Islet precursor cell (in vitro differentiated cells): ENCODE measurements at places on chromosomes 1 and 21.
A peak's percentile ranks its signal among the peaks of the same experiment; 100 is the strongest.

DNA sequence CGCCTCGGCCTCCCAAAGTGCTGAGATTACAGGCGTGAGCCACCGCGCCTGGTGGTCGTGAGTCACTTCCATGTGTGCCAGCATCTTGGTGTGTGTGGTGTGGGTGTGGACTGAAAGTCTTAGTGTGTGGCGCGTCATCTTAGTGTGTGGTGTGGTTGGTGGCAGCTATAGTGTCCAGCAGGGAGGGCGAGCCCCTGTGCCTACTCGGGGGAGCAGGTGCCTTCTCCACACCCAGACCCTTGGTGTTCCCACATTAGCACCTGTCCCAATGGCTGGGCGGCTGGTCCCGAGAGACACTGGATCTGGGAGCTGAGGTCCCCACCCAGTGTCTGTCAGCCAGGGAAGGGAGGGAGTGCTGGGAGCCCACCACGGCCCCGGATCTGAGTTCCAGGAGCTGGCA, 2.8 kb downstream of the SCNN1D start:
- no peak for DNase-seq

DNA sequence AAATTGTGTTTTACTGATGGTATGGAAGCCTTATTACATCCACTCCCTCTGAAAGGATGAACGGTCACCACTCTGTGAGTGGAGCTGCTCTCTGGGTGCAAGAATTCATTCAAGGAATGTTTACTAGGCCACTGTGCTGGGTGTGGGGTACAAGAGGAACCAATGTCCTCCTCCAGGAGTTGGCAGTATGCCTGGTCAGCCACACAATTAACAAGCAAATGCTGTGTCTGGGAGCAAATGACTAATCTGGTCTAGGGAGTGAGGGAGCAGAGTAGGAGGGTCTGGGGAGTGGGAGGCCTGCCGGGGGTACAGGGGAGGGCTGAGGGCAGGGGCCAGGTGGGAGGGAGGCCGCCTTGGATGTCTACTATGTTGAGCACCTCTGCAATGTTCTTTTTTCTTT, 27.2 kb upstream of the TDRD10 start:
- no peak for DNase-seq

DNA sequence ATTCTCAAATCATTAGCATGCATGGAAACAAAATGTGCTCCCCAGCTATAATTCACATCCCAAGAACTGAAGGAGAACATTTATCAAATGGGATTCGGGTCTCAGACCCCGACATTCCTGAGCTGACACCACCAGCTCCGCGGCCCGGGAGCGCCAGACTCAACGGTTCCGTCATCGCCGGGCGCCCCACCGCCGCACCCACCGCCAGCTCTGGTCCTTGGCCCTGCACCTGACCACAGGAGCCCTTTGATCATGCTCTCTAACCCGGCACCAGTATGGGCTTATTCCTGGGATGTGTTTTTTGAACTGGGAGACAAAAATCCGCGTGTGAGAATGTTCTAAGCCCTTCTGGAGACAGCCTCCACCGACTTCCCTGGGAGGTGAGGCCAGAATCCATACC, 43.6 kb downstream of the HLCS start:
- no peak for DNase-seq

DNA sequence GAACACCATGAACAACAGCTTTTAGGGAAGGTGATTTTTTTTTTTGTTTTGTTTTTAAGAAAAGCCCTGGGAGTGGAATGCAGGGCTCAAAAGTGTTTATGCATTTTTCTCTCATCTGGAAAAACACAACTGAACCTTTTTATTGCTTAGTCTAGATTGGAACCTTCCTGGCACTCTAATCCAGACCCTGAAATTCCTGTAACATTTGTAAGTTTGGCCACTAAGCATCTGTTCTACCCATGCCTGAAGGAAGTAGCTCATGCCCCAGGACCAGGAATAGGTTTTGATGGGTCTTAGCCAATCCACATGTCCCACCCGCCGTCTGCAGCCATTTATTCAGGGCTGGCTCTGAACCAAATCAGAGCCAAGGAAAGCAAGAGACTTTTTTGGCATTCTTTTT, 39.7 kb upstream of the SLC2A1 start:
- DNase-seq: no peak

DNA sequence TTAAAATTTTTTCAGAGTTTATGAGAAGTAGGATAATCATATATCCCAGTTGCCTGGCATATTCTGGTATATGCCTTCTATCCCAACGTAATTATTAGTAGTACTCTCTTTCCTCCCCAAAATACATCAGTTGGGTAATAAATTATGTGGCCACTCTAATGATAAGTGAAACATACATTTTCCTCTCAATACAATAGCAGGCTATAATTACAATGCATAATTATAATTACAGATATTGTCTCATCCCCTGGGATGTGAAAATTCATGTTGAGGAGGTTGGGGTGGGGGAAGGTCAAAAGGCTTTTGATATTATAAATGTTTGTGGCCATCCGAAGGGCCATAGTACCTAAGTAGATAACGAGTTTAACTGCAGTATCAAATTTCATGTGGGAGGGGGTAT, 277.1 kb downstream of the ST6GALNAC3 start:
- DNase-seq: no peak

- DNase-seq: no peak
Observed at GRCh38 chr21:46634966-46635323, 529 bp upstream of the PRMT2 start.

- DNase-seq: no peak
Observed at GRCh38 chr1:3024588-3024987, 3.3 kb downstream of the ACTRT2 start.

- DNase-seq: no peak
Observed at GRCh38 chr1:214271174-214271858, 9.6 kb upstream of the SMYD2 start.

DNA sequence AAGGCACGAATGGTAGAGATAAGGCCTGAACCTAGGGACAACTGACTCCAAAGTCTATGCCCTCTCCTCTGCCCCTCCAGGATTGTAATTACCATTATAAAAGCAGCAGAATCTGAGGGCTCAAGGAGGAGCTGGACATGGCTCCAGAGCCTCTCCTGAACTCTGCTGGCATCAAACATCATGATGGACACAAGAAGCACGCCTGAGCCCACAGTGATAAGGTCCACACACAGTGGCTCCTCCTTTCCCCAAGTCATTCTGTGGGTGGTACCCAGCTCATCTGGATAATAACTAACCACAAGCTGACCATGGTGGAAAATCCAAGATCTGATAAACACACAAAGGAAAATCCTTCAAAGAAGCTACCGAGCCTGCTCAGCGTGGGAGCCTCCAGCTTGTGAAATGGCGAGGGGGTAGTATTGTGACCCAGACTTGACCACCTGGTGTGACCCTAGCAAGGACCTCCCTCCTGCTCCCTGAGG, 85.2 kb downstream of the HIVEP3 start:
- DNase-seq: no peak

- no peak for DNase-seq
Observed at GRCh38 chr1:169025412-169025811, 81.1 kb upstream of the ATP1B1 start.

DNA sequence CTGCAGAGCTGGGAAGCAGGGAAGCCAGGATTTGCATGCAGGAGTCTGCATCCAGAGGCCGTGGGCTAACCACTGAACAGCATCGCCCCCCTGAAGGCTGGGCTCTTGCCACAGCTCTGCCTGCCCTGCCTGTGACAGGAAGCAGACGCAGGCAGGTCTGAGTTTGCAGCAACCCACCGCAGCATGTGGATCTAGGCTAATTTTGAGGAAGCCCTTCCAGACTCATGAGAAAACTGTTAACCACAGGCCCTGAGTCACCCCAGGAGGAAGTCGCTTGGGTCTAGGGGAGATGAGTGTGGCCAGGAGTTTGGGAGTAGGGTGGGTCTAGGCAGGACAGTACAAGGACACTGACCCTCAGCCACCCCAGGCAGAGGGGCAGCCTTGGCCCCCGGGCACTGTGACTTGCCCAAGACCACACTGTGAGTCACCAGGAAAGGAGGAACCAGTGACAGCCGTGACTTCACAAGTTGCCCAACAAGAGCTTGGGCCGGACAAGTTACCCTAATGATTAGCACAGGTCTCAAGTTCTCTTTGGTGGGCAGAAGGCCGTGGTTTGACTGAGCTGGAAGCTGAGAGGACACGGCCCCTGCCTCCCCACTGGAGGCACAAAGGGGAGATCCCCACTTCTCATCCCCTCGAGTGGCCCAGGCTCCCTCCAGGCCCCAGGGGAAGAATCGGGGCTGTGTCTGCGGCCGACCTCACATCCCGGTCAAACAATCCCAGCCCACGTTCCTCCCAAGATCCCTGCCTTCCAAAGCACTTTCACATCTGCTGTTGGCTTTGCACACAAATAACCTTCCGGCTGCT, 826 bp downstream of the LAPTM5 start:
- DNase-seq: peak; percentile 94

- DNase-seq: peak; percentile 73
Observed at GRCh38 chr21:42677339-42678321, 24.2 kb downstream of the PDE9A start.

DNA sequence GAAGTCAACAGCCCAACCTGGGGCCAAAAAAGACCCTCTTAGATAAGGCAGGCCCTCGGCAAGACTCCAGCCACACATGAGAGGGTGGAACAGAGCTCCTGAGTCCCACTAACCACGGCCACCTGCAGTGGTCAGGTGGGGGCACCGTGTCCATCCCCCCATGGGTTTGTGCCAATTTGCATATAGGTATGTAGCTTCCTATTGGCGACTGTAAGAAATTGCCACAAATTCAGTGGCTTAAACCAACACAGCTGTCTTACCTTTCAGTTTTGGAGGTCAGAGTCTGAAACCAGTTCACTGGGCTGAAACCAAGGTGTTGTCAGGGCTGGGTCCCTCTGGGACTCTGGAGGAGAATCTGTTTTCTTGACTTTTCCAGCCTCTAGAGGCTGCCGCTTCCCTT, 59.3 kb downstream of the COL18A1 start:
- DNase-seq: no peak

DNA sequence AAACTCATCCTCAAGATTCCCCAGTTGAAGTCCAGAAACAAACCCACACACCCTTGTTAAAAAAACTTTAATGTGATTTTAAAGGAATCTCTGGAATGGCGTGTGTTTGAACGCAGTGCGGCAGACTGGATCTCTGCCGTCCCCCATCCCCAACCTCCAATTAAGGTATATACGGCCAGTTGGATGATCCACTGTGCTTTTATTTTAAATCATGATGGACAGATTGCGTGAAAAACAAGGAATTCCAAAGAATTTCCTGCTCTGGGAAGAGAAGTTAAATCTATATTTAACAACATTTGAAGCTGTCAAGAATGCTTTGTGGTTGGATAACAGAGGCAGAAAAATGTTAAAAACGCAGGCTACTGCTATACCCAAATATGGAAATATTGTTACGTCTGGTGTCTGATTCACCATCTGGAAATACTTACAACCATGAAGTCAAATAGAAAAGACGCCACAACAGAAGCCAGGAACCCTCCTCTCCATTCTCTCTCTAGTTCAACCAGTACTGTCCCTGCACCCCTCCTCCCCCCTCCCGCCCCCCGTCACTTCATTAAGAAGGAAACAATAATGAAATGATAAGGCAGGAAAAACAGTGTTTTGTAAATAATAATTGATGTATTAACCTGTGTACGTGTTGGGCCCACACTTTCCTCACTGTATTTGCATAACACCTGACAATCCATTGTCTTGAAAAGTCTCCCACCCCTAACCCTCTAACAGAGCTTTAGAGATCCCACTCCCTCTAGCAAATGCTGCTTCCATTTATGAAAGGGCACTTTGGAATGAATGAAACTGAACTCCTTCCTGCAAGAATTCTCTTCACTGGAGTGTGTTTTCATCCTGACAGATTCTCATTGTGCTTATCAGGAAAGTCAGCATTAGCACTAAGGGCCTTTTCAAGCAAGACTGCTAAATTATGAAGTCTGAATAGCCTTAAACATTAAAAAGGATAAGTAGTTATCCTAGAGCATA, 2.0 kb upstream of the CCN1 start:
- DNase-seq: no peak

DNA sequence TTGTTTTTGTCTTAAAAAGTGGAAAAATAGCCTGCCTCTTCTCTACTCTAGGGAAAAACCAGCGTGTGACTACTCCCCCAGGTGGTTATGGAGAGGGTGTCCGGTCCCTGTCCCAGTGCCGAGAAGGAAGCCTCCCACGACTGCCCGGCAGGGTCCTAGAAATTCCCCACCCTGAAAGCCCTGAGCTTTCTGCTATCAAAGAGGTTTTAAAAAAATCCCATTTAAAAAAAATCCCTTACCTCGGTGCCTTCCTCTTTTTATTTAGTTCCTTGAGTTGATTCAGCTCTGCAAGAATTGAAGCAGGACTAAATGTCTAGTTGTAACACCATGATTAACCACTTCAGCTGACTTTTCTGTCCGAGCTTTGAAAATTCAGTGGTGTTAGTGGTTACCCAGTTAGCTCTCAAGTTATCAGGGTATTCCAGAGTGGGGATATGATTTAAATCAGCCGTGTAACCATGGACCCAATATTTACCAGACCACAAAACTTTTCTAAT, 35.0 kb upstream of the TDRD10 start:
- DNase-seq: no peak

- no peak for DNase-seq
Observed at GRCh38 chr1:116808200-116808847, 54.1 kb downstream of the CD2 start.

DNA sequence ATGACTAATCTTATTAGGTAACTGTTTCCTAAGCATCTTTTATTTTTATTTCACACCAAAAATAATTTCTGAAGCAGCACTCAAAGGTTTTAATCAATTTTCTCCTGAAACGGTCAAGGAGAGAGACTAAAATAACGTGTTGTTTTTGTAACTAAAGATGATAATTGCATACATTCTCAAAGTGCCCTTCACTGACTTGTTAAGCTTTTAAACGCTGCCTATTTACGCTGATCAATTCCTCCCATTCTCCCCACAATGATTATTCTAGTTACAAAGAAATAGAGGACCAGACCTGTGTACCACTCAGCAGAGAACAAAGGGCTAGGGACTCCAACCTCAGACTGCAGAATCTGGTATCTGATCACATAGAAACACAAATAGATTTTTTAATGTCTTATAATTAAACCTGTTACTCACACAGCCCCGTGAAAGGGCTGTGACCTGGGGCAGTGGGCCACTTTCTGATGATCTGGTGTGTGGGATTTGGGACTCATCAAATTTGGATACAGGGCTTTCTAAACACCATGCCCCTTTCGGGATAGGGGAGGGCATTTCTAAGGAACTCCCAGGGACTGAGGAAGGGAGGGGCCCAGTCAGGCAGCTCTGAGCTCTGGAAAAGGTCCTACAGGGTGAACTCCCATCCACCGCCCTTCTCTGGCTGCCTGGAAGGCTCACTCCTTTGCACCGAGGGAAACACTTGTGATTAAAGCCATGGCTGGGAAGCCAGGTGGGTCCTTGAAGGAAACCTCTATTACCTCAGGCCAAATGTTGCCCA, 65.2 kb downstream of the BCAR3 start:
- DNase-seq: peak; percentile 90
